ENCODE measurements at places on chromosomes 11 and 22.

GRCh38 chr11:64845129-64845775 is 799 bp upstream of the CDC42BPG start:
- no peak for DNase-seq

DNA sequence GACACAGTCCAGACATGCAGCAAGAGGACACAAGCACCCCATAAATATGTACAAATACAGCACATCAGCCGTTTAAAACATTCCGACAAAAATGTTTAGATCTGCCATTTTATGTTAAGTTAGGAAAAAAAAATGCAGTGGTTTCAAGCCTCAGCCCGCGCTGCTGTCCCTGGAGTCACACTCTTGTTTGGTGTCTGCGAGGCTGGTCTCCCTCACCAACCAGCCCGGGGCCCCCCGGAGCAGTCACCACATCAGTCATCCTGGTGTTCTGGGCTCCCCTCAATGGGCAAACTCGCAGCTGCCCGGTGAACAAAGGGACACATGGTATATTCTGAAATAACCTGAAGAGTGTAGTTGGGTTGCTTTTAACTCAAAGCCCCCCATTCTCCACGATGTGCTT is 1022.2 kb downstream of the BRD1 start:
- no peak for DNase-seq

GRCh38 chr22:21652547-21653545 is 10.7 kb downstream of the SDF2L1 start:
- peak; percentile 90 for DNase-seq

DNA sequence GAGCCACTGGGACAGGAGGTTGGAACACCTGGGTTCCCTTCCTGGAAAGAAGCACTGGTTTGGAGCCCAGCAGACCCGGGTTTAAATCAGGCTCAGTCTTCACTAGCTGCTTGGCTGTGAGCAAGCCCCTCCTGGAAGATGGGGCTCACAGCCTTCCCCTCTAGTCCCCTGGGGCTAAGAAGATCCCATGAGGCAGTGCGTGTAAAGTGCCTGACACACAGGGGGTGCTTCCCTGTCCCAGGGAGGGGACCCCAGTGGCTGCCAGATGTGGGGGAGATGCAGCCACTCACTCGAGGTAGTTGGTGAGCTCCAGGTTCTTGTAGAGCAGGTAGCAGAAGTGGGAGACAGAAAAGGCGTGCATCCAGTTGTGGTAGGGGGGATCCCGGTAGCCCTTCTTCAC is 93.2 kb downstream of the PDE2A start:
- no peak for DNase-seq

DNA sequence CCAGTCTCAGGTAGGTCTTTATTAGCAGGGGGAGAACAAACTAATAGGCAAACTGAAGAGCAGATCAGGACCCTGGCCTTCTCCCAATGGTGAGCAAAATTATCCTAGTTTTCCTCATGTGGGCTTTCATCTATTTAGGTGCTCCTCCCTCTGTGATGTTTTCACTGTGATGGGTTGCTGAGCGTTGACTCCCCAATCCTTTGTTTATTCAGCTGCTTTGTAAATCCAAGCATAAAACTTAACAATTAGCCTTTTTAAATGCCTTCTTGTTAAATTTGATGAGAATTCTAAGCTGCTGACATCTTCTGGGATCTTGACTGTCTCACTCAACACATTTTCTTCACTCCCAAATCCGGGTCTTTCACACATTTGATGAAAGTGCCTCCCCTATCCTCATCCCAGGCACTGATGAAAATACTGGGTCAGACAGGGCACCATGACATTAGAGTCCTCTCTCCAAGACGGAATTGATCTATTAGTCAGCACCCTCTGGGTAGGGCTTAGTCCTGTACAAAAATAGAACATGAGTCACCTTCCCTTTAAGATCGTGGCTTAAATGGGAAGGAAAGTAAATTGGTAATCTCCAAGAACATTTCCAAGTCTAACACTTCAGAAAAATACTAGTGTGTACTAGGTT is 199.3 kb upstream of the ISX start:
- DNase-seq, result no peak

DNA sequence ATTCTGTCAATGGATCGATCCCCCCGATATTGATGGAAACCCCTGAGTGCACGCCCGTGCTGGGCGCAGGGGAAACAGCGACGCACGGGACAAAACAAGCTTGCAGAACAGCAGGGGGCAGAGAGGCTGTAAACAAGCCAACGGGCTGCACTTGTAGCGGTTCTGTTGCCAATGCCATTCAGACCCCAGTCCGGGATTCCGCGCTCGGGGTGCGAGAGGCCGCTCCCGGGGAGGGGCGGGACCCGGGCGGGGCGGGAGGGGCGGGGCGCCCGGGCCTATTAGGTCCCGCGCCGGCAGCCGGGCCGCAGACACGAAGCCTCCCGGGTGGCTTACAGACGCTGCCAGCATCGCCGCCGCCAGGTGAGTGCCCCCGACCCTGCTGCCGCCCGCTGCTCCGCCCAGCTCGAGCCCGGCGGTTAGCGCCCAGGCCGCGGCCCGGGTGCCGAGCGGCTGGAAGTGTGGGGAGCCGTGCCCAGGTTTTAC is at the start of gene BIK:
BIK (plus strand) TSS at position 307 of the 483 bp plus-strand sequence. CDS start 13,273 bp downstream, outside the sequence.
- peak; percentile 56 for DNase-seq

DNA sequence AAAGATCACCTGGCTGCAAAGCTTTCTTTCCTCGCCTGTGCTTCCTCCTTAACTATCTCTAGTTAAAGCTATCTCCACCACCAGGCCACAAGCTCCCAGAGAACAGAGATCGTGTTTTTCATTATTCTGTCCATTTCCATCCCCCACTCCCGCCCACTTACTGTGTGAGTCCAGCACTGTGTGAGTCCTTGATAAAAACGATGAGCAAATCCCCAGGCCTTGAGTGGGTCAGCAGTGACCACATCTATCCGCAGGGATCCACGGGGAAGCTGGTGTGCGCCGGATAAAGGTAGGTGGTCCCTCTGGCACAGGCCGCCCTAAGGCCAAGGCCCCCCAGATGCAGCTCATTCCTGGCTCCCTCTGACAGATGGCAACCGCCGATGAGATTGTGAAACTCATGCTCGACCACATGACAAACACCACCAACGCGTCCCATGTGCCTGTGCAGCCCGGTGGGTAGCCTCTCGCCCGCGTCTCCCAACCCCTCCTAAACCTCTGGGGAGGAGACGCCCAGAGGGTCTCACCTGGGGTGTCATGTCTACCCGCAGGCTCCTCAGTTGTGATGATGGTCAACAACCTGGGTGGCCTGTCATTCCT is 9.3 kb downstream of the TKFC start:
- DNase-seq, result no peak

GRCh38 chr11:128595221-128595620 is 7.9 kb upstream of the ETS1 start:
- no peak for DNase-seq

GRCh38 chr11:46175401-46176002 is 54.2 kb upstream of the PHF21A start:
- no peak for DNase-seq

GRCh38 chr11:68976563-68976962 is 4.2 kb downstream of the MRGPRD start:
- no peak for DNase-seq

GRCh38 chr22:49062802-49063544 is 764.7 kb downstream of the BRD1 start:
- DNase-seq, result no peak

DNA sequence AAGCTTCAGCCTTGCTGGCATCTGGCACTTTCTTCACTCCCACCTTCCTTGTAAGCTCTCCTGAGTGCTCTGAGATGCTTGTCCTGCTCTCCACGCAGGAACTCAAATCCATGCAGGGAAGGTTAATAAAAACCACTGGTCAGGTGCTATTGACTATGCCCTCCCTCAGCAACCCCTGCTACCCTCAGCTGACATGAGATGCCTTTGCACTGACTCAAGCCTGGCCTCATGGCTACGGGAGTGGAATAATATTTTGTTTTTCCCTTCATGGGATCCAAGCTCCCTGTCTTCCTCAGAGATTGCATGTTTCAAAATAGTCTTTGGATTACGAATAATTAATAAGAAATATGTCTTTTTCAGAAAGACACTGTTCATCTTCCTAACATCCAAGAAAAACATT is 31.7 kb upstream of the ABCC8 start:
- no peak for DNase-seq

GRCh38 chr11:22543261-22543660 is 82.4 kb downstream of the FANCF start:
- DNase-seq, result no peak

- DNase-seq, result no peak
These were observed 62.9 kb downstream of the RCN1 start for GRCh38 chr11:32153747-32154146.

DNA sequence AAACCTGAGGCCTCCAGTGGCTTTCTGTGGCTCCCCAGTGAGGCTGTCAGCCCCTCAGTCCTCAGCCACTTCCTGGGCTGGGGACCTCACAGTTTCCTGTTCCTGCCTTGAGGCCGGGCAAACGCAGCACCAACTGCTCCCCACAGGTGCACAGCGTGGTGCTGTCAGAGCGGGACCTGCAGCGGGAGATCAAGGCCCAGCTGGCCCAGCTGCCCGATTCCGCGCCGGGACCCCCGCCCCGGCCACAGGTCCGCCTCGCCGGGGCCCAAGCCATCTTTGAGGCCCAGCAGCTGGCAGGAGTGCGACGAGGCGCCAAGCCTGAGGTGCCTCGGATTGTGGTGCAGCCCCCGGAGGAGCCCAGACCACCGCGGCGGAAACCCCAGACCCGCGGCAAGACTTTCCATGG is 5.4 kb downstream of the TBC1D10C start:
- no peak for DNase-seq

- no peak for DNase-seq
These were observed 25.8 kb upstream of the KCNQ1OT1 start for GRCh38 chr11:2725368-2726300.

DNA sequence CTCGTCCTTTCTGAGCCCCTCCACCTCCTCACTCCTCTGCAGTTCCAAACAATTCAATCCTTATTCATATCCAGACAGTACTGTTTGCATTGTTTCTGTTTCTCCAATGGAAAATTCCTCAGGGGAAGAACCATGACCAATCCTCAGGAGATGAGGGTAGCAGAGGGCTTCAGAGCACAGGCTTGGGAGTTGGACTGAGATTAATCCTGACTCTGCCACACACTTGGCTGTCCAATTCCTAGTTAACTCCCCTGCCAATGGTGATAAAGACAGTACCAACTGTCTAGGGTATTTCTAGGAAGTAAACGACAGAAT is 58.0 kb downstream of the MICAL3 start:
- no peak for DNase-seq

DNA sequence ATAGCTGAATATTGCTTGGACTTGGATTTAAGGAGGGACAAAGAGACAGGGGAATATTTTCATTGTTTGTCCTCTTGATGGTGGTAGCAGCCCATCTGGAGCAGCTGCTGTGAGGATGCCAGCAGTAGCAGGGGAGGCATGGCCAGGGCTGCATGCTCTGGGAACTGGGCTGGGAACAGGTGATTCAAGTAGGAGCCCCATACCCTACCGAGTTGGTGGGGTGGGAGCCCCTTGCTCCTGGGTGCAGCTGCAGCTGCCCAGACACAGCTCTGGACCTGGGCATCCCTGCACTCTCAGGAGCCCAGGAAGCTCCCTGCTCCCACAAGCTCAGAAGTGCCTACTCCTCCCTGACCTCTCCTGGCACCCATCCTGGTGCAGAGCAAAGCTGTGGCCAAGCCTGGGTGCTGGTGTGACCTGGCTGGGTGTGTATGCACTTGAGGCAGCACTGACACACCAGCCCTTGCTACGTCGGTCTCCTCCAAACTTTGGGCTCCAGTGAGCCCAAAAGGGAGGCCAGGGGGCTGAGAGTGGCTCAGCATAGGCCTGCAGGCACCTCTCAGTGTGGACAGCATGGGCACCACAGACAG is 341.8 kb upstream of the CCDC179 start:
- DNase-seq, result no peak

- no peak for DNase-seq
These were observed 341.6 kb downstream of the MN1 start for GRCh38 chr22:27459999-27460398.

Measured in neuronal stem cell (in vitro differentiated cells).